A549 treated with dexamethasone at 1 μM for 4 hours (cell line): ENCODE measurements at places on chromosomes 4 and X. TPM values are rescaled to one million over a fixed set of nuclear protein-coding genes. Genes with fewer than 3 reads are reported as not detected.

ABCG2 gene
- 15.2 to 18.9 TPM (median 18.6 TPM) in 5 replicates for total RNA-seq

REELD1 gene
- not detected in 5 replicates for total RNA-seq

SPANXC gene
- total RNA-seq, result 0.34 to 0.77 TPM (median 0.51 TPM) in 3 of 5 replicates, not detected in the others

PROM1 gene
- total RNA-seq, result 0.30 to 0.75 TPM (median 0.53 TPM) in 5 replicates

GATA1 gene
- not detected in 5 replicates for total RNA-seq

AR gene
- 2.8 to 4.3 TPM (median 3.6 TPM) in 5 replicates for total RNA-seq

GIMD1 gene
- not detected in 5 replicates for total RNA-seq

CUL4B gene
- total RNA-seq, result 37.8 to 53.8 TPM (median 48.5 TPM) in 5 replicates

FGF5 gene
- 0.11 to 0.31 TPM (median 0.12 TPM) in 5 replicates for total RNA-seq
